ENCODE measurements at places on chromosomes 5 and 9.

- DNase-seq, result no peak
These were observed 76.0 kb downstream of the ERBIN start for GRCh38 chr5:66002415-66002814.

DNA sequence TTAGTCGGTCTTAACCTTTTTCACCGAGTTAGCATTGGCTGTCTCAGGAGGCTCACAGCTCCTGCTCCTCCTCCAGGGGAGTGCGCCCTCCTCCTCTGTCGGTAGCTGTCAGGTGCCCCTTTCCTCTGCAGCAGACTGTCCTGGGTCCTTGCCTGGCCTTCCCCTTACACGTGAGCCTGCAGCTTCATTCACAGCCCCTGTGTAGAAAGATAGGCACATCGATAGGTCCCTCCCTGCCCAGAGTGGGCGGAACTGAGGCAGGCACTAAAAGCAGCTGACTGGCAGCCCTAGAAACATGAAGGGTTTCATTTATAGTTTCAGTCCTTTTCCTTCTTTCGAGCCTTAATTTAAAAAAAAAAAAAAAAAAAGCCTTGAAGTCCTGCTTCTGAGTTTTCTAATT lies 17.2 kb downstream of the TENT4A start:
- DNase-seq, result no peak

- no peak for DNase-seq
These were observed 54.2 kb downstream of the PRELID2 start for GRCh38 chr5:145780982-145781381.

DNA sequence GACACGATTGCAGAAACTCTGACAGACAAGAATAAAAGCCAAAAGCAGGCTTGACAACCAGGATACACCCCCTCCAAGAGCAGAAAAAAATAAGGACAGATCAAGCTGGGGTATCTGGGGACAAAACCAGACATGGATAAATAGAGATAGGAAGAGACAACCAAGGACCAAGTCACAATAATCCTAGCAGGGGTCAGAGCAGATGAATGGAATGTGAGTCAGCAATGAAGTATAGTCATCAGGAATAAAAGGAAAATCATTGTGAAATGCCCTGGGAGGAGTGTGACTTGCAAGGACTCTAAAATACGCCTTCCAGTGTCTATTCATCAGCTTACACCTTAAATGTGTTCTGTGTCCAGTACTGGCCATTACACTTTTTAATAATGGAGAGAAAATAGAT lies 206.8 kb downstream of the CAAP1 start:
- no peak for DNase-seq

DNA sequence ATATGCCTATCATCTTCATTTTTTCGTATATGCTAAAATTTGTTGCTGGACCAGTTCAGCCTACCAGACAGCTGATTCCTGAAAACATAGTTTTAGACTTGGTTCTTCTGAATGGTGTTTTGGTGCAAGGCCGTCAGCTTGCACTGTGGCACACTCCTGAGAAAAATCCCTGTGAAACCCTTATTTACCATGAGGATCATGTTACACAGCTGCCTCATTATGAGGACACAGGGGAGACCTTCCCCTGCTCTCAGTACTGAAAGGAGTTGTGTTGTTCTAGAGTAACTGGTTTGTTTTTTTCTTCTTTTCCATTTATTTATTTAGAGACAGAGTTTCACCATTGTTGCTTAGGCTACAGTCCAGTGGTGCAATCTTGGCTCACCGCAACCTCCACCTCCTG lies 37.6 kb downstream of the MAST4 start:
- DNase-seq, result no peak

DNA sequence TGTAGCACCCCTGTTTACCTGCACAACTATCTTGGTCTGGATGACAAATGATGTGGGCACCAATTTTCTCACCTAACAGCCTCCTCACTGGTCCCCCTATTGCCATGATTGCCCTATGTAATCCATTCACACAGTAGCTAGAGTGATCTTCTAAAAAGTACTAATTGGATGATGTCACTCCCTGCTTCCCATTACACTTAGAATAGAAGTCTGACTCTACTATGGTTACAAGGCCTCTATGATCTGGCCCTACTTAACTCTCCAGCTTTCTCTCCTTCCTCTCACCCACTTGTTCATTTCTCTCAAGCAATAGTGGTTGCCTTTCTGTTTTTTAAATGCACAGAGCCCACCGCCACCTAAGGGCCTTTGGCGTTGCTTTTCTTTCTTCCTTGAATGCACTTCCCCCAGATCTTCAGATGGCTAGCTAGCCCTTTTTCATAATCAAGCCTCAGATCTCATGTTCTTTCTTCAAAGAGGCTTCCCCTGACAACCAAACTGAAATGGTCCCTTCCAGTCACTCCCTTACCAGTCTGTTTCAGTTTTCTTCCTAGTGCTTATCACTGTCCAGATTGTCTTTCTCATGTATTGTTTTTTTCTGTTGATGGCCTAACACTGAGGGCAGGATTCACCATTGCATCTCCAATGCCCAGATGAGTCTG lies 8.7 kb downstream of the IGIP start:
- DNase-seq, result no peak

GRCh38 chr5:132754947-132755346 lies 7.7 kb downstream of the CCNI2 start:
- no peak for DNase-seq

DNA sequence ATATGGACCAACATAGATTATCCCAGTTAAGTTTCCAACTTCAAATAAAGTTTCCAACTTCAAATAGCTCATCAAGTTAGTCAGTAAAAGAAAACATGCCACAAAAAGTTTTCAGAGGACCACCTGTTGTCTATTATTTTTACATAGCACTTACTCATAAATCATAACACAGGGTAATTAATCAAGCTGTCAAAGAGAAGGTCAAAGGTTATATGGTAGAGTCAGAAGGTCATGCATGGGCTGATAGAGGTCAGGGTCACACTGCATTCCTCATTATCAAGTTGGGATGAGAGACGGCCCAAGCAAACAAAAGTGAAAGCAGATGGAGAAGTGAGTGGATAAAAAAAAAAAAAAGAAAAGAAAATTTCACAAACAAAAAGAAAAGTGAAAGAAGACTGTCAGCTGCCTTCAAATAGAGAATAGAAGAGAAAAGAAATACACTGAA lies 145.5 kb upstream of the POU5F2 start:
- DNase-seq, result no peak

DNA sequence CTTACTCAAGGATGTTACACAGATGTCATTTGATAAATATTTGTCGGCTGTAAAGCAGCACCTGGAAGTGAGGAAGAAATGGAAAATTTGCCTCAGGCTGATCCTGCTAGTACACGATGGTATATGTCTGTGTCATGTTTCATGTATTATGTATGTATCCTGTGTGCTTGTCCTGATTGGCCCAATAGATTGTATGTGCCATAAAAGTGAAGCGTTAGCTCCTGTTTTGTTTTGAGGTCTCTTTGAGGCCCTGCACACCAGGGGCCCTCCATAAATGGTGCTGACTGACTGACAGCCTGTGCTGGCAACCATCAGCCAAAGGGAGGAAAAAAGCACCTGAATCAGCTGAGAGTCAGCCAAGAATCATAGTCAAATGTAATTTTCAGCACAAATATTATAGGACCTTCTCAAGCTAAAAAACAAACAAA lies 11.8 kb upstream of the LNPEP start:
- peak; percentile 32 for DNase-seq

GRCh38 chr5:108769352-108769751 lies 21.7 kb downstream of the FER start:
- DNase-seq, result no peak

Measured in NCI-H2081 treated with DMSO at 0.1 percent for 48 hours (cell line).